ENCODE measurements at places on chromosomes 2 and 18.

DNA sequence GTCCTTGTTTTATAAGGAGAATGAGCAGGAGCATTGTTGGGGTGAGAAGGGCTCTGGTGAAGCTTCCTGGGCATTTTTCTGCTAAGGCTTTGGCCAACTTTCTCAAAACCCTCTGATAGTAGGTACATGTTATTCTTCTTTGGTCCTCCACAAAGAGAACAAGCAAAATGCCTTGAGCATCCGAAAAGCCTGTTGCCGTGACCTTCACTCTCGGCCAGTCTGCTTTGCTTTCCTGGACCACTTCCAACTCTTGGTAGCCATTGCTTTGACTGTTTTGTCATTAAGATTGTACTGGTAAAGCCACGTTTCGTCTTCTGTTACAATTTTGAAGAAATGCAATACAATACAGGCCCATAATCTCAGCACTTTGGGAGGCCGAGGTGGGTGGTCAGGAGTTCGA lies 27.4 kb upstream of the ALLC start:
- no peak for DNase-seq

- no peak for DNase-seq
Observed at GRCh38 chr2:122980671-122981070, 1044.4 kb upstream of the CNTNAP5 start.

DNA sequence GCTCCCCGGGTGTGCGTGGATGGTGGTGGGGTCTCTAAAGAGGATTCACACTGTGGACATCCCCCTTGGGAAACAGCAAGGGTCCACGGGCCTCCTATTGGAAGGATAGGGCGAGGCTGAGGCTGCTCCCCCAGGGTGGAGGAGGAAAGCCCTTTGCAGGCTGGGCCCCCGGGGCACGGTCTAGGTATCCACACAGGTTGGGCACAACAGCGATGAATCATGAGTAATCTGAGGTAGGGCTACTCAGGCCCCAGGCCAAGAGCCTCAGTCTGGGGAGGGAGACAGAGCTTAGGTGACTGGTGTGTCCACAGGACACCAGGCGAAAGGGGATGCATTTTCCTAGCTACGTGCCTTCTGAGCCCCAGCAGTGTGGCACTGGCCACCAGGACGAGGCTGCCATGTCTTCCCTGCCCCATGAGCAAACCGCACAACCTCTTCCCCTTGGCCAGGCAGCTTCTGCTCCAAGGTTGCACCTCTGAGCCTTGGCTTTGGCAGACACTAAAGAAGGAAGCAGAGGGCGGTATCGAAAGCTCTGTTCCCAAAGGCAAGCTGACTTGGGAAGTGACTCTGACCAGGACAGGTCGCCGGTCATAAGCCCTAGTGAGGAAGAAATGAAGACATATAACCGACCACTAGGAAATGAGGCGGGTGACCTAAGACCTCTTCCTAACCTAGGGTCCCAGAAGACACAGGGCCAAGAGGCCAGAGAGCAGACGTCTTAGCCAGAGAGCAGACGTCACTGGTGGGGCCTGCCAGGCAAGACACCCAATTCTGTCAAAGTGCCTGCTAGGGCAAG lies 14.6 kb upstream of the SEMA4C start:
- DNase-seq: no peak

DNA sequence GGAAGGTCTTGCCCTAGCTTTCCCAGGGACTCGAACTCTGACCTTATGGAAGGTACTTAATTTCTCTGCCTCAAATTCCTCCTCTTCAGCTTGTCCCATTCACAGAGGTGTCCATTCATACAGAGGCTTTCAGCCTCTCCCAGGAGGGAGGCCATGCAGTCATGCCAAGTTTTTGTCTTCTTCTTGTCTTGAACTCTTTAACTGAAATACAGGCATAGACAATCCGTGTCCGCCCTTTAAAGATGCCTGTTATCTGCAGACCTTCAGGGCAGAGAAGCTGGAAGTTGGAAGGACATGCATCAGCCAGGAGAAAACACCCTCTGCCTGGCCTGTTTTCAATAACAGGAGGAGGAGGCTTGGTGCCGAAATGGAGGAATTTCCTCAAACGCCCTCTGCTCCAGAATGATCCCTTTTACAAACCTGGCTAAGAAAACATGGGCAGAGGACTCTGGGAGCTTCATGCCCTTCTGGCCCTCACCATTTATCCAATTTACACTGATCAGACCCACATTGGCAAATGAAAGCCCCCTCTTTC lies 308.3 kb downstream of the MYCN start:
- no peak for DNase-seq

GRCh38 chr2:174376967-174377366 lies 18.6 kb upstream of the SCRN3 start:
- DNase-seq: no peak

DNA sequence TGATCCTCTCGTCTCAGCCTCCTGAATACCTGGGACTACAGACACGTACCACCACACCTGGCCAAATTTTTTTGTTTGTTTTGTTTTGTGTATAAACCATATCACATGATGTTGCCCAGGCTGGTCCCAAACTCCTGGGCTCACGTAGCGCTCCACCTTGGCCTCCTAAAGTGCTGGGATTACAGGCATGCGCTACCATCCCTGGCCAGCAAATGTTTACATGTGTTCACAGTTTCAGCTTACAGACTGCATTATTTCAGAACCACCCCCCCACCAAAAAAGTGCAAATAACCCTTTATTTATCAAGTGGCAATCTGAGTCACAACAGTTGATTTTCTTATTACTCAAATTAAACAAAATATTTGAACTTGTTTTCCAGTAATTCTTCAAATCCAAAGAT lies 54.3 kb downstream of the ABCA12 start:
- no peak for DNase-seq

GRCh38 chr2:186349508-186349907 lies 136.6 kb upstream of the ZC3H15 start:
- peak; percentile 45 for DNase-seq

GRCh38 chr2:48620604-48621003 lies 2.9 kb downstream of the GTF2A1L start:
- no peak for DNase-seq

DNA sequence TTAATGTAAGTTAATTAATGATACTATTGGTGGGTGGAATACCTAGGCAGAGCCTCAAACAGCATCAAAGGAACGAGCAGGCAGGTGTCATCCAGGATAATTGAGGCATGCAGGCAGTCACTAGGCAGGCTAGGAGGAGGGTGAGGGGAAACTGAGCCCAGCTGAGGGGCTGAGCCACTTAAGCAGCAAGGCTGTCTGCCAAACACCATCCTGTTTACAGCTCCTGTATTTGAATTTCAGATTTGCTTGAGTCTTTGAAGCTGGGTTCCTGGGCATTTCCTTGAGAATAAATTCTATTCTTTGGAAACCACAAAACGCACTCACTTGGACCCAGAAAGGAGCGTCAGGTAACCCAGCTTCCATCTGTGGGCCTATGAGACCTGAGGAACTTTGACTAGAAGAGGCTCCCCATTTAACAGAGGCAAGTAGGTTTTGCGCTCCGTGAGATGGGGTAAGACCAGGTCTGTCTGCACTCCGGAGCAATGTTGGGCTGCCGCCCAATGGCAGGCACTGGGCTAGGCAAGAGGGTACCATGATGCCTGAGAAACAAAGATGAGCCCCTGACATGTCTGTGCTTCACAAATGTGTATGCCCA lies 2.0 kb downstream of the EDAR start:
- no peak for DNase-seq

Measured in AG04449 (cell line).